ENCODE measurements at places on chromosomes 4 and X. TPM values are rescaled to one million over a fixed set of nuclear protein-coding genes. Genes with fewer than 3 reads are reported as not detected.

SLC25A43 gene
- total RNA-seq = 13.4 TPM

CTAG1B gene
- total RNA-seq = not detected

RAB9B gene
- 0.78 TPM for total RNA-seq

SERTM2 gene
- 0.05 TPM for total RNA-seq

TCEAL2 gene
- not detected for total RNA-seq

MAOA gene
- total RNA-seq = 2.1 TPM

LNX1 gene
- total RNA-seq = 4.5 TPM

ITM2A gene
- total RNA-seq = not detected

CEP135 gene
- total RNA-seq = 8.3 TPM

PRPS1 gene
- total RNA-seq = 23.8 TPM

GABRE gene
- total RNA-seq = 41.3 TPM

GASK1B gene
- total RNA-seq = 160 TPM

FAM133A gene
- 0.09 TPM for total RNA-seq

PTCHD1 gene
- not detected for total RNA-seq

SLITRK2 gene
- total RNA-seq = not detected

ARMCX6 gene
- 29.0 TPM for total RNA-seq

OTC gene
- not detected for total RNA-seq

GALNTL6 gene
- total RNA-seq = not detected

GLRA2 gene
- not detected for total RNA-seq

ARR3 gene
- not detected for total RNA-seq

HSD17B13 gene
- 0.30 TPM for total RNA-seq

ARSJ gene
- 23.5 TPM for total RNA-seq

FABP2 gene
- not detected for total RNA-seq

NUDT9 gene
- 15.2 TPM for total RNA-seq

SOWAHB gene
- total RNA-seq = 0.05 TPM

MAGEB2 gene
- not detected for total RNA-seq

WDFY3 gene
- total RNA-seq = 62.7 TPM

NLGN4X gene
- not detected for total RNA-seq

GPAT3 gene
- total RNA-seq = 8.5 TPM

BEND4 gene
- not detected for total RNA-seq

CENPU gene
- total RNA-seq = 17.3 TPM

ATOH1 gene
- total RNA-seq = not detected

RIBC1 gene
- total RNA-seq = 0.14 TPM

TLR3 gene
- total RNA-seq = 2.1 TPM

NOX1 gene
- not detected for total RNA-seq

FRG1 gene
- total RNA-seq = 25.2 TPM

HNRNPDL gene
- total RNA-seq = 178 TPM

CXCL8 gene
- 187 TPM for total RNA-seq

SEC31A gene
- total RNA-seq = 436 TPM

TNMD gene
- total RNA-seq = not detected

REELD1 gene
- not detected for total RNA-seq

DHRSX gene
- total RNA-seq = 28.2 TPM

AFF2 gene
- total RNA-seq = 6.8 TPM

ADGRA3 gene
- total RNA-seq = 53.1 TPM

Measured in smooth muscle cell of the umbilical artery (primary cell).